ENCODE measurements at places on chromosomes 2 and 18.

DNA sequence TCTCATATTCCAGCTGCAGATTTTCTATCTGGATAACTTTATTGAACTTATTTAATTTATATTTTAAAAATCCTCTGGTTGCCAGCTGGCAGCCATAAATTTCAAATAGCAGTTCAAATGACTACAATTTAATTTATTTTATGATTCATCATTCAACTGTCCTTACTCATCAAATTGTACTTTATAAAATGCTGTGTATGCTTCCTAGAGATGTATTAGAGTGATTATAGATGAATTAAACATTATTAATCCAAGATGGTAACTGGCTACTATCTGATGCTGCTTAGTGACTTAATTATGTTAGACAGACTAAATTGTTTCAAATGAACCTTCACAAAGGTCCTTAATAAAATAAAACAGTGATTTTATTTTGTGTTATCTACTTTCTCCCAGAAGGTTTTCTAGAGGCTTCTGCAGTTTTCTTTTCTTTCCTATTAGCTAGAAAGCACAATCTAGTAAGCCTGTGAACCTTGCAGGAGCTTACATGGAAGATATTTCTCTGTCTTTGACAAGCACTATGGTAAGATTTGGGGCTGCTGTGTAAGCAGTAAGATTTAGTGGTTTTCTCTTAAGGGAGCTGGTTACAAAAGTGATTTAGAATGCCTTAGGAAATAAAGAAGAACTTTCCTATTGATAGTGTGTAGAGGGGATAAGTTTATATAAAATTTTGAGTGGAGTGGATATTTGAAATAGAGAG lies 322.3 kb downstream of the FSIP2 start:
- no peak for DNase-seq

- no peak for DNase-seq
Measured at GRCh38 chr2:130849896-130850787, 13.4 kb downstream of the ARHGEF4 start.

GRCh38 chr2:239394346-239394945 lies 6.4 kb downstream of the HDAC4 start:
- DNase-seq = no peak

GRCh38 chr2:188415754-188416083 lies 124.0 kb downstream of the GULP1 start:
- DNase-seq = no peak

DNA sequence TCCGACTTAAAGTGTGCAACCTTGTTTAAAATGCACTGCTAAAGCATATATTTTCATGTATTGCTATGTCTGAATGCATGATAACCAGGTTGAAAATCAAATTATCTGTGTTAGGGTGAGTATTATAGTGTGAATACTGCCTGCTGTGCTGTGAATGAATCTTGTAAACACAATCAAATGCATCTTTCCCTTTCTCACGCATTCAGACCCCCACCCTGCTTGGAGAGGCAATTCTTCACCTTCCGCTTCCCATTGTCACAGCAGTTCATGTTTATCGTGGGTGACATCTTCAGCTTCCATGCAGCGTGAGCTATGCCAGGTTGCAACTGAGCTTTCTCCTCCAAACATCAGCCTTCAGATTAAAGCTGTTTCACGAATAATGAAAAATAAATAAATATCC lies 418.0 kb downstream of the MEIS1 start:
- no peak for DNase-seq

- no peak for DNase-seq
Measured at GRCh38 chr2:46951290-46952064, 35.9 kb upstream of the MCFD2 start.

- no peak for DNase-seq
Measured at GRCh38 chr2:207394203-207394781, 135.5 kb upstream of the CREB1 start.

DNA sequence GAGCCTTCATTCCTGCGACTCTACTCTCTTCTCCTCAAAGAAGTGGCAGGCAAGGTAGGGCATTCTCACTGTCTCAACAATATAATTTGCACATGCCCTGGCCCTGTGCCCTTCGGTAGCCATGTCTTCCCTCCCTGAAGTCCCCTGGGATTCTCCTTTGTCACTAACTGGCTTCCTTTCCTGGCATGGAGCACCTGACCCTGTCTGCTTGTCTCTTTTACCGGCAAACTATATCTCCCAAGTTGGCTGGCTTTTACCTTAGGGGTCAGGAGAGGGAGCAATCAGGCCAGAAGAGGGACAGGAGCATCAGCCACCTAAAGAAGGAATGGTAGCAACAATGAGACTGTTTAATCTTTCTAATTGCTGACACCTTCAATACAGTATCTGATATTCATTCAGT lies 51.9 kb upstream of the RMDN2 start:
- no peak for DNase-seq

DNA sequence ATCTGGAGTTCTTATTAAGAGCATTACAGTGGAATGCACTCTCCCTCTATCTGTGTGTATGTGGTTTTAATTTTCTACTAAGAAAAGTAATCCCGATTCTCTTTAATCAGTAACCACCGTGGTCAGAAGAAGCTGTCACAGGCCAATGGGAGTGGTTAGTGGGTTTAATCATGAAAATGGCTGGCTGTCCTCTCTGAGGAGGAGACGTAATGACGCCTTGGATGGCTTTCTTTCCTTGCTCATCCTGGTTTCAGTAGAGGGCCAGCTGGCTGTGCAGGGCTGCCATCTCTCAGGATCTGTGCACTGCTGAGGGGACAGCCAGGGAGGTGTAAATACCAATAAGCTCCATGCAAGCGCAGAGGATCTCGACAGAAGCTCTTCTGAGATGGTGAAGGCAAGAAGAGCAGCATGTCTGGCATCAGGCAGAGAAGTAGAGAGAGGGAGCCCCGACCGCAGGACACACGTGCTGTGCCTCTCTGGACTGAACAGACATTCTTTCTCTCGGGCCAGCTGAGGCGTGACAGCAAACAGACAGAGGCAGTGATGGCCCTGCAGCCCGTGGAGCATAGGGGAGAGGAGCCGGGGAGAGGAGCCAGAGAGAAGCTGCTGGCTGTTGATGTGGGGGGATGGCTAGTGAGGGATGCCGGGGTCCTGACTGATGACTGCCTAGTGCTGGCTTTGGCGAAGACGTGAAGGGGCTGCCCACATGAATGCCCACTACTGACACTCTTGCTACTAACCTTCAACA lies 65.1 kb upstream of the DAPL1 start:
- DNase-seq = no peak

GRCh38 chr18:28736223-28736622 lies 559.3 kb upstream of the CDH2 start:
- DNase-seq = no peak

GRCh38 chr2:2524348-2524941 lies 193.4 kb upstream of the MYT1L start:
- DNase-seq = no peak

DNA sequence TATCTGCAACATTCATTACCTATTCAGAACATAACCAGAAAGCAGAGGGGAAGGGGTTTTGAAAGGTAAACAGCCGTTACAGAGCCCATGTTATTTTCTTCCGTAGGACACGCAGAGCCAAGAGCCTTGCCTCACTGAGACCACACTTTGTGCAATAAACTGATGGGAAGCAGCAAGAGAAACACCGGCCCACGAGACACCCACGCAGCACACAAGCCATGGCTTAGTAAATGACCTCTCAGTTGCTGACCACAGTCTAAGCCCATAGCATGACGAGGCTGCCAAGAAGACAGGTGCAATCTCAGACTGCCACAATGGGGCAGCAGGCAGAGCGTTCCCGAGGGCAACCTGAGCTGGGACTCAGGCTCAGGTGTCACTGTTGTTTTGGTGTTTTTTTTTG lies 59.6 kb downstream of the CABYR start:
- DNase-seq = no peak

DNA sequence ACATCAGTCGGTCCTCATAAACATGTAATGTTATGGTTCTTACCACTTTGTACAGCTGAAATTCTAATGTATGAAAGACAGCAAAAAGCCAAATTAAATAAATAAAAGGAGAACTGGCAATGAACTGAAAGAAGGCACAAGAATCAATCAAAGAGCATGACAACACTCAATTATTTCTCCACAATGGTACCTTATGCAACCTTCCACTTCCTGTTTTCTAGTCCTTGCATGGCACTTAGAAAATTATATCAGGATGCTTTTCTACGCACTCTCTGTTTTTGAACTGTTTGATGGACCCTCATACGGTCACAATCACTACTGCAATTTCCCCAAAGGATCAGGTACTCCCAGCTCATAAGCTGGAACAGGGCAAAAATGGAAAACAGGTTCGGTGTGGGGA lies 81.6 kb downstream of the EPB41L3 start:
- DNase-seq = no peak

DNA sequence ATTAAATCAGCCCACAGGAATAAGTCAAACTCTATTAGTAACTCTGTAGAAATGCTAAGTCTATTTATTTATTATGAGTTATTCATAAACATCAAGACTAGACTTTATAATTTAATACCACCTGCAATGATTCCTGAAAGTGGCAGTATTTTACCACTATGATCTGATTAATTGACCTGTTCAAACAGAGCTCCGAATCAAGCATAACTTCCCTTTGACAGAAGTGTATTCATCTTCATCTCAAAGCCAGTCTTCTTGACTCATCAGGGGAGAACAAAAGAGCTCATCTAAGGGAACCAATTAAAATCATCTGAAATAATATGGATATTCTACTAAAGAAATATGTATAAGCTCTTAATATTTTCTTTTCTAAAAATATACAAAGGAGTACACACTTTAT lies 122.3 kb downstream of the MBD2 start:
- DNase-seq = no peak

DNA sequence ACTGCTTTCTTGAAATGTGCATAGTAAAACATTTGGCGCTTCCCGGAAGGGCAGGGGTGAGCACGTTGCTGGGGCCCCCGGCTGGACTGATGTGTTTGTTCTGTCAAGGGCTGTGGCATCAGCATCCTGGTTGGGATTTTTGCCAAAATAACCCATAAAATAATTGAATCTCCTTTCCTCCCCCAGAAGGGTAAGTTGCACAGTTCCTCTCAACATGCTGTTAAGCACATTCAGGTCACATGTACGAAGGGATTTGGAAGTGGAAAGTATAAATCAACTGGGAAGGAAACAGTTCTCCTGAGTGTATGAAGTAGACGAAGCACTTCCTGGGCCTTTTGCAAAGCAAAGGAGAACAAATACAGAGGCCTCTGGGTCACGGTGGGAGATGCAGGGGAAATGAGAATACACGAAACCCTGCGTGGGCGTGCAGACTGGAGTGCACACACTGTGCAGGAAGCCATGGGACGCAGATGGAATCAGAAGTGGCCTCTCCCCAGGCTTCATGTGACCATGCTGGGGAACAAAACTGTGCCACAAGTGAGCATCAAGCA lies 183.9 kb downstream of the LPIN1 start:
- no peak for DNase-seq

DNA sequence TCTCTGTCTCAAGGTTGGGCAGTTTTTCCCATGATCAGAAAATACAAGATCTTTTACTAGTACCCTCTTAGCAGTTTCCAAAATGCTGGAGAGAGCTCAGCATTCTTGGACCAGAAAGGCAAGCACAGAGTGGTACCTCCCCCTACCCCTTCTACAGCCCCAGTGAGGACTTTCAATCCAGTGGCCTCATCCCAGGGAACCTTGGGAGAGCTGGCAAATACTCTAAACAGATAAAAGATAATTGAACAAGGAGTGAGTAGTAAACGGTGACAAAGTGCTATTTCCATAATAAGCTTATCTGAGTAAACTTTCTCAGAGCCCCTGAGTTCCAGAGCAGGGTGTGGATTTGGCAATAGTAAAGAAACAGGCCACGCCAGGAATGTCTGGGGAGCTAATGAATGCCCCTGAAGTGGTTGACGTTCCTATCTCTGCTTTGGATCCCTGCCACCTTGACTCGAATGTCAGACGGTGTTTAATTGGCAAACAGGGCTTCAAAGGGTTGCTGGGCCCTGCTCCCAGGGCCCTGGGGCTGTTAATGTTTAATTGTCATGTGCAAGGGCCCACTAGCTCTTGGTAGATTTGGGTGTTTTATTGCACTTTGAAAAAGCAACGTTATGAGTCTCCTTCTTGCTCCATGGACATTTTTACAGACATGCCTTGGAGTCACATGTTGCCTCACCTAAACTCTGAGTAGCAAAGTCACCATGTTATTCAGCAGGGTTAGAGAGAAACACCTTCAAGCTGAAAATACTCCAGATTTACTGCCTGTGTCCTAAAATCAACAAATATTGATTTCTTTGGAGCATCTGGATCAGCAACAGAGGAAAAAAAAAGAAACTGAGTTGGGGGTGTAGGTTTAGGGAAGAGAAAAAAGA lies 239.9 kb downstream of the CYRIA start:
- no peak for DNase-seq

DNA sequence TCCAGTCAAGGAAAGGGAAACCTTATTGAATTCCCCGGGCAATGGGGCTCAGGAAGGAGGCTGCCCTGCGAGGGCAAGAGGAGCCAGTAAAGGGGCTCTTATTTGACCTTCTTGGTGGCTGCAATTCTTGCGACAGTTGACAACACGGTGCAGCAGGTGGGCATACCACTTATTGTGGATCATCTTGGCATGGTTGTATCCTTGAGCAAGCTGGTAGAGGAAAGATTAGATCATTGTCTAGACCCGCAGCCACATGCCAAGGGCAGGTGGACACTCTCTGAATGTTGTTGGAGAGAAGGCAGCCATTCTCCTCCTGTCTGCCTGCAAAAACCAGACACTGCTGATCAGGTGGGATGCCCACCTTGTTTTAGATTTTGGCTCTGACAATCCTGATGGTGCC lies 170.2 kb upstream of the CHST9 start:
- no peak for DNase-seq

GRCh38 chr18:25005541-25006403 lies 346.2 kb downstream of the ZNF521 start:
- DNase-seq = no peak

DNA sequence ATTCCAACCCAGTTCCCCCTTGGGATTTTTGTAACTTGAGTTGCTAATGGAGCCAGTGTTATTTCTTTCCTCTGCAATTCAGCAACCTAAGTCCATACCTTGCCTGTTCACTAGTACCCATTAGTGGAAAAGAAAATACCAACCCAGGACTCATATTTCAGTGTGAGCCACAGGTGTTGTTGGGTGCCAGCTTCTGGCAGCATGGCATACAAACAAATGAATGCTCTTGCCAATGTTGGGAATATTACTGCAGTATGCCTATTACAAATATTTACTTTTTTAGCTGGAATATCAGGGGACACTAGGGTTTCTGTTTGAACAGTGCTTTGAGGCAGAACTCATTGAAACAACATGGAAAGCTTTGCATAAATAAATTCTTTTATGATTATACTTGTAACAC lies 130.2 kb downstream of the NCKAP5 start:
- no peak for DNase-seq

- no peak for DNase-seq
Measured at GRCh38 chr2:46983065-46983801, 67.6 kb upstream of the MCFD2 start.

DNA sequence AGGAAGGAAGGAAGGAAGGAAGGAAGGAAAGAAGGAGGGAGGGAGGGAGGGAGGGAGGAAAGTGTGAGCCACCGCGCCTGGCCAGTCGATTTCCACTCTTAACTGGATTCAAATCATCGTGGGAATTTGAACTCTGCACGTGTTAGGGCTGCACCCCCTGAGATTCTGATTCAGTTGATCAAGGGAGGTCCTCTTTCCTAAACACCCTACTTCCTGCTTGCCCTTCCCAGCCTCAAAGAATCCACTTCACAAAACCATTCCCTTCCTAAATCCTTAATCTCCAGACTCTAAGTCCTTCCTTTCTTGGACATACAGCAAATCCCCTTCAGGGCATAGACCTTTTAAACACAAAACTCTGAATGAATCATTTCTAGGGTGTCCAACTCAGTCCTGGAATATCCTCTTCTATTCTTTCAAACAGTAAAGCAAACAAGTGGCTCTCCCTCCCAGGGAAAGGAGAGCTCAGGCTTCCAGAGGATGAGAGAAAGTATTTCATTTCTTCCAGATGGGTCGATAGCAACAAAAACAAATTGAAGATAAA lies 68.2 kb upstream of the MBOAT2 start:
- no peak for DNase-seq

All from activated CD8-positive, alpha-beta memory T cell treated with anti-CD3 and anti-CD28 coated beads for 4 hours (primary cell).